ENCODE measurements at places on chromosomes 6 and 20.

DNA sequence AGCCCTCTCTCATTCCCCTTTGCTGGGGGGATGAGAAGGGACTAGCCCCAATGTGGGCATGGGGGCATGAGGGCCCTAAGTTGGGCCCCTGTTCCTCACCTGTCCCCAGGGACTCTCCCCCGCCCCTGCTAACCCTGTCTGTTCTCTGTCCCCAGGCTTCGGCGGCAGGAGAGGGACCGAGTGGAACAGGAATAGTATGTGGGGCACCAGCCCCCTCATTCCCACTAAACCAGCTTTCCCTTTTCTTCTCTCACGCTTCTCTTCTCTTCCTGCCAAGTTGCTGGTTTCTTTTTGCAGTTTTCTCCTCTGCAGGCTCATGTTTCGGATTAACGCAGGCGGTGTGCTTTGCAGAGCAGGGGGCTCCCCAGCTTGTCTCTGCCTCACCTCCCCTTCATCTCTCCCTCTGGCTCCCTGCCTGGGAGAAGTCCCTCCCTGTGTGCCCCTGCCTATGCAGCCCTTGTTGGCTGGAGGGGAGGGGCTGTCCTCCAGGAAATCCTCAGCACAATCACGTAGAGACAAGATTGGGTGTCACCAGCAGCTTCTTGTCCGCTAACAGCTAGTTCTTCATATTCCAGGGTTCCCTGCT, 7.9 kb downstream of the TMEM63B start:
- DNase-seq, result no peak

DNA sequence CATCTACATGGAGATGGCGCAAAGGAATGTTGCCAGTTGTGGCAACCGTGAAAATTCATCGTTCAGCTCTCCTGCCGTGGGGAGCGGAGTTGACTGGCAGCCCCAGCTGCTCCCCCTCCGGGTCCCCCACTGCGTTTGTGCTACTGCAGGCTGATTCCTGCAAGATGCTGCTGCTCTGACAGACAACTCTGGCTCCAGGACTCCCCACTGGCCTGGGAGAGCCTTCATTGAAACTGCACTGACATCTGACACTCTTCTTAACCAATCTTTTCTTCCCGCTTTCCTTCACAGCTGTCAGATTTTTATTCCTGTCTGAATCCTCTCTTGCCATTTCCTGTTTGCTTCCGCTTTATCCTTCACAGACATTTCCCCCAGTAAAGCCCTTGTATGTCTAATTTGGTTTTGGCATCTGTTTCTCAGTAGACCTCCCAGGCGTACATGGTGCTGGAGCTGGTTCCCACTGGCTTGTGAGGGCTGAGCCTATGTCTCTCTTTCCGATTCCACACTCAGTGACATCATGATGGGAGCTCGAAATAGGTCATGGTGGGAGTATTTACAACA, 9.5 kb upstream of the ATRN start:
- DNase-seq, result no peak

GRCh38 chr20:34693414-34693813, 10.7 kb upstream of the TP53INP2 start:
- no peak for DNase-seq

DNA sequence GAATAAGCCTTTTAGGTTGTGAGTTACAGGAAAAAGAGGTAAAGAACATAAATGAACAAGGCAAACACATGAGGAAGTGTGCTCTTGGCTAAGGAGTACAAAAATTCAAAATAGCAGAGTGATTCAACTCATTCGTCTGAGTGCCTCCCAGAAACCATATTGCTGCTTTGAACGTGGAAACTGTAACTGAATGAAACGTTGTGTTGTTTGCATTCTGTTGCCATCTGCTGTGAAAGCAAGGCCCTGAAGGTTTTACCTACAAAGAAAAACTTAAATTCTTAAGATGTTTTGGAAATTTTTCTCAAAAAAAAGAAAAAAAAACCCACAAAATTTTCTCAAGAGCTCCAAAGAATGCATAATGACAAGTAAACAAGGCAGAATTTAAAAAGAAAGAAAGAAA, 375.4 kb upstream of the HS3ST5 start:
- no peak for DNase-seq

- peak; percentile 16 for DNase-seq
Observed at GRCh38 chr6:151757506-151757955, 50.0 kb upstream of the ESR1 start.

DNA sequence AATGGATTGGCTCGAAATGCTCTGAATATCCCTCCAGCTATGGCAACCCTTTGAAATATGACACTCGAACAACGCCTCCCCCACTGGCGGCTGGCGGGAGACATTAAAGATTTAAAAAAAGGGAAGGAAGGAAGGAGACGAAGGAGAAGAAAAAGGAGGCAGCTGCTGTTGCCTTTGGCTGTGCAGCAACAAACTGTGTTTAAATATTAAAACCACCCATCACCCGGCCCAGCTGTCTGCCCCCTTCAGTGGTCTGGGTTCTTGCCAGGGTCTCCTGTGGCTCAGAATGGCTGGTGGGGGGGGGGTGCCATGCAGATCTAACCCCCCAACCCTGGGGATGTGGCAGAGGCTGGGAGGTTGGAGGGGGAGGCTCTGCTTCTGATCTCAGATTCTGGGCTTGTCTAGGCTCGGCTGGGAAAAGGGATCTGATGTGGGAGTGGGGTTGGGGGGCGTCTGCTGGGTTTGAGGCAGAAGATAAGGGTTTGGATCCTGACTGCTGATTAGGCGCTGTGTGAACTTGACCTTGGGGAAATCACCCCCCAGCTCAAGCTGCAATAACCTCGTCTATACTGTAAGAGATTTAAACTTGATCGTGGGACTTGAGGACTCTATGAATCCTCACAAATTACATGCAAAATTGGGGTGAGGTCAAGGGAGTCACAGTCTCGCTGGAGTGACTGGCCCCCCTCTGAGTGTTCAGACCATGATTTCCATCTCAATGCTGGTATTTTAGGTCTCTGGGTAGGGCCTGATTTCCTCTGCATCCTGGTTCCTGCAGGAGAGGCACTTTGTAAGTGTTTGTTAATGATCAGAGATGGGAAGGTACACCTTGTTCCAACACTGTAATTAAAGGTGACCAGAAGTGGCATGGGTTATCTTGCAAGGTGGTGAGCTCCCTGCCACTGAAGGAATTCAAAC, 40.3 kb upstream of the BLCAP start:
- DNase-seq, result no peak

- DNase-seq, result no peak
Observed at GRCh38 chr6:4817551-4817950, 41.3 kb downstream of the CDYL start.

GRCh38 chr6:4349323-4349722, 213.9 kb upstream of the ECI2 start:
- no peak for DNase-seq

DNA sequence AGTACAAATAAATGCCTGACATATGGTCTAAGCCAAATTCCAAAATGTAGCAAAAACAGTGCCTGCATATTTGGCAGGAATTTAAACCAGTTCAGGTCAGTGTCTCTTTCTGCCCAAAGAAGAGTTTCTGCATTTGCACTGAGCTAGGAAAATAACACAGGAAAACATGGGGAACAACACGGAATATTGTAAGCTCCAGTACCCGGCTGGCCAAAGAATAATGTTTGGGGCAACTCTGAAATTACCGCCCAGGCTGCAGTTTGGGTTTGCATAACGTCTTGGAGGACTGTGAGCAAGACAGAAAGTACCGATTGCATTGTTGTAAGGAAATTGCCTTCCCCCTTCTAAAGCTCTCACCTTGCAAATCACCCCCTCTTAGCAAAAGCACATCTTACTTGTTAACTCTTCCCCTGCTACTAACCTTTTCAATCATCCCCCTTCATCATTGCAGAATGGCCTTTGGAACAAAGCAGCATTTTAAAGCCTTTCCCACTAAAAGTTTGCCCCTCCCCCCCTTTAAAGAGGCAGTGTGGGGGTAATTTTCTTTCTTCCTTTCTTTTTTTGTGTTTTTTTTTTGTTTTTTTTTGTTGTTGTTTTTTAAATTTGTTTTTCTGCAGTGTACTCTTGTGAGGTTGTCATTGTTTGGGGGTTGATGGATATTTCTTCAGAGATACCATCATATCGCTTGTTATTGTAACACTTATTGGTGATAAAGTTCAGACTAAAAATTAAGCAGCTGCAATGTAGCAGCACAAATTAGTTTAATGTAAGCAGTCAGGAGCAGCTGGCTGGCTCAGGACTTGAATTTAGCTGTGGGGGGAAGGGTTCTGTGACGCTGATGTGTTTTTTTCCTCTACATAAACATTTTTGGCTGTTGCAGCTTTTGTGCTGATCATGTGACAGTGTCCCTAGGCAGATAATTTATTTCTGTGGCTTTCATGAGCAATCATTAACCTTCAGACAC, 100.0 kb upstream of the CITED2 start:
- DNase-seq, result no peak

- DNase-seq, result no peak
Observed at GRCh38 chr6:27359231-27359630, 29.3 kb upstream of the ZNF391 start.

DNA sequence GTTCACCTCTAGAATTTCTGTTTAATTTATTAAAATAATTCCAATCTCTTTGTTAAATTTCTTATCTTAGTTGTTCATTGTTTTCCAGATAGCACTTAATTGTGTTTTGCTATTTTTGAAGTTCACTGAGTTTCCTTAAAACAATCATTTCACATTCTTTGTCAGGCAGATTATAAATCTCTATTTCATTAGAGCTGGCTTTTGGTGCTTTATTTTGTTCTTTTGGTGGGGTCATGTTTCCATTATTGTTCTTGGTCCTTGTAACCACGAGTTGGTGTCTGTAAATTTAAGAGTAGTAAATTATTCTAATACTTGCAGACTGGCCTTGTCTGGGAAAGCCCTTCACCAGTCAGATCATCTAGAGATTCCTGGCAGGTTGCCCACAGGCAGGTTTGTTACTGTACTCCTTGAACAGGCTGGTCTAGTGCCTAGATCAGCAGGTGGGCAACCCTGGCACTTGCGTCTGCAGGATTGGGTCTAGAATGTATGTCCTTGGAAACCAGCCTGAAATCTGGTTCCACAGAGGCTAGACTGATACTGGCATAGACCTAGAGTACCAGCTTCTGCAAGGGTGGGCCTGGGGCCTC, 110.4 kb downstream of the ADGB start:
- no peak for DNase-seq

- no peak for DNase-seq
Observed at GRCh38 chr20:57291694-57292093, 25.3 kb upstream of the BMP7 start.

DNA sequence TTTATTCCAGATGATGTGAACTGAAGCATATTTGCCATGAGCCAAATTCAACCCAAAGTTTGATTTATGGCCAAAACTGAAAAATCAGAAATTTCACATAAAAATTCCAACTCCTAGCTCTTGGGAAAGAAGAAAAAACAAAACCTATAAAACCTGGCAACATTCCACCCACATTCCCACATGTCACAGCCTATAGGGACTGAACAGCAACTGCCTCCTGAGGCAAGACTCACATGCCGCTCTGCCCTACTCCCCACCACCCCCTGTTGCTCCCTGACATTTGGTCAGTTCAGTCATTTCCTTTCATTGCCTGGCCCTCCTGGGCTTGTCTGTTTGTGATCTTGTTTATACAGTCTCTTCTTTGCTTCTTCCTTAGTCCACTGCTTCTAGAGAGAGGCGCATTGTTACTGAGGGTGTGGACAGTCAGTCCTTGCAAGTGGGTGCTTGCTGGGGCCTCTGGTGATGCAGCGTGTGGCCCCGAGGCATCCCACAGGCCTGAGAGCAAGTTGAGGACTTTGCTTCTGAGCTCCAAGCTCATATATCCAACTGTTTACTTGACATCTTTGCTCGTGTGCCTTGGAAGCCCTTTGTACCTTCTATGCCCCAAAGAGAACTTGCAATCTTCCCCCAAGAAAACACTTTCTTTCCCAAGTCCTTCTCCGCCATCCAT, 31.4 kb downstream of the NFATC2 start:
- DNase-seq, result no peak

- no peak for DNase-seq
Observed at GRCh38 chr6:66210964-66211363, 503.9 kb upstream of the EYS start.

DNA sequence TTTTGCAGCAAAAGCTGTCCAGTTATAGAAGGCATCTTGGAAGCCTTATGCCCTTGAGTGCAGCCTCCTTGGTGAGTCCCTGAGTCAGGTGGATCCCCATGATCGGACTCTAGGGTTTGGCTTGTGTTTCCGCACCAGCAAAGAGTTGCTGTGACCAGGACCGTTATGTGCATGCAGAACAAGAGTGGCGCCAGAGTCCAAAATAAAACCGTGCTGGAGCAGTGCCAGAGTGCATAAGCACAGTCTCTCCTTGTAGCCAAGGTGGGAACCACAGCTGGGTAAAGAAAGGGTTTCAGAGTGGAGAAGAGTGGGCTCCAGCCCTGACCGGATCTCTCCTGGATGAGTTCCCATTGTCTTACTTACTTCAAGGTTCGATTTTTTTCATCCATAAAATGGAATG, 58.6 kb downstream of the FOXA2 start:
- DNase-seq, result no peak

DNA sequence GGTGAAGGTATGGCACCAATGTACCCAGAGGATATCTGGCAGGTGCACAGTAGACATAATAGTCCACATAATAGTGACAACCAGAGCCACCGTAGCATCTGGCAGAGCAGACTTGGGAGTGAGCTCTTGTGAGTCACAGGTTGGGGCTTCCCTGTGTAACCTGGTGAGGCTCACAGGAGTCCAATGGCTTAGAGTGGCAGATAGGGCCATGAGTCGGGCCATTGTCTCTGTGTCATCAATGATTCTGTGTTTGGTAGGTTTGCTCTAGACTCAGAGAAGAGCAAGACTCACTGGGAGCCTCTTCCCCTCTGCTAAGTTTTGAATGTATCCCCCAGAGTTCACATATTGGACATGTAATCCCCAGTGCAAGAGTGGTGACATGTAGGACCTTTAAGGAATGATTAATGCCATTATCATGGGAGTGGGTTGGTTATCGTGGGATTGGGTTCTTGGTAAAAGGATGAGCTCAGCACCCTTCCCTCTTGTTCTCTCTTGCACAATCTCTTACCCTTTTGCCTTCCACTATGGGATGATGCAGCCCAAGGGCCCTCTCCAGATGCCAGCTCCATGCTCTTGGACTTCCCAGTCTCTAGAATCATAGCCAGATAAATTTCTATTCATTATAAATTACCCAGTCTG, 22.6 kb upstream of the SIRPA start:
- no peak for DNase-seq

DNA sequence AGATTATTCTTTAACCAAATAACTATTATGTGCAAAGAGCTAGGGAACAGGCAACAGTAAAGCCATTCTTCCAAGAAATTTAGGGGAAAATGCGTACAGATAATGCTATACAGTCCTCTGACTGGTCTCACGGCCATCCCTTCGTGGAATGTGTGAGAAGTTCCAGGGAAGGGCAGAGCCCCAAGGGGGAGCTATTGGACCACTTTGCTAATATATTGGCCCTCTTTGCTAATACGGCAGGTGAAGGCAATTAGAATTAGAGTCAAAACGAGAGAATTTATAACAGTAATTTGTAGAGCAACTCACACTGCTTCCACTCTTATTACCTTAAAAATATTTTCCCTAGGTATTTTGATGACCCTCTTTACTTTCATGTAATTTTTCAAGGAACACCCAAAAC, 140.4 kb downstream of the IMPG1 start:
- DNase-seq, result no peak

DNA sequence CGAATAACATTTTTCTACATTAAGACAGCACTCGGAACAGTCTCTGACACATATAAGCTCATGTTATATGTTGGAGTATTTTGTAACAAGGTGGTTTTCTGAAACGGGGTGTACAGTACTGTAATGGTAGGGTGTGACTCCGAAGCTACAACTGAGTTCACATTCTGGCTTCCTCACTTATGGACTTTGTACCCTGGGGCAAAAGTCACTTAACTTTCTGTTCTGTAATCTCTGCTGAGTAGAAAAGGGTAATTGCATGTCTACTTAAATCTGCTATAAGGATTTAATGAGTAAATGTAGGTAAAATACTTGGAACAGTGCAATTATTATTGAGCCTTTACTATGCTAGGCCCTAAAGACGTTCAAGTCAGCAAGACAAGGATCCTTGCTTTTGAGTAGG, 4.7 kb upstream of the LTV1 start:
- no peak for DNase-seq
